ENCODE measurements at places on chromosomes 12 and 14.

GRCh38 chr14:90061685-90062126 is at the start of gene KCNK13:
Gene KCNK13, plus strand, starts transcription at chr14:90061994. Its CDS starts 212 bp downstream, at chr14:90062206.
- DNase-seq = no peak

GRCh38 chr12:92145481-92145730 is 240 bp downstream of the BTG1 start:
- no peak for DNase-seq

- DNase-seq = no peak
Observed at GRCh38 chr12:97301576-97301975, 161.0 kb upstream of the RMST start.

DNA sequence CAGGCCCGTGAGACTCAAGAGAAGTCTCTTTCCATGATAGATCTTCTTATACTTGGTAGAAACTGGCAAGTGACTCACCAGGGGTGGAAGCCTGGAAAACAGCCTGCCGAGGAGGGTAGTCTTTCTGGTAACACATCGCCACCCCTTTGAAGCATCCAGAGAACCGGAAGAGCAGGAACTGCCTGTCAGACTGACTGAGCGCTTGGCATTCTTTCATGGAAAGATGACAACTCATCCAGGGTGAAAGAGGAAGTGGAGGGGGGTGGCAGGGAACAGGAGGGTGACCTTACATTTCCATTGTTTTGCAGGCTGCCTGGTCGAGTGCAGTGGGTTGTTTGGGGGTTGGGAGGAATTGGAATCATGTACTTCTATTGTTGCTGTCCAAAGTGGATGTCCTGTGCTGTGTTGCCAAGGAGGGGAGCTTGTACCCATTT is 34.5 kb downstream of the PRKCH start:
- DNase-seq = no peak

- no peak for DNase-seq
Observed at GRCh38 chr14:21267431-21267845, 1.8 kb downstream of the HNRNPC start.

DNA sequence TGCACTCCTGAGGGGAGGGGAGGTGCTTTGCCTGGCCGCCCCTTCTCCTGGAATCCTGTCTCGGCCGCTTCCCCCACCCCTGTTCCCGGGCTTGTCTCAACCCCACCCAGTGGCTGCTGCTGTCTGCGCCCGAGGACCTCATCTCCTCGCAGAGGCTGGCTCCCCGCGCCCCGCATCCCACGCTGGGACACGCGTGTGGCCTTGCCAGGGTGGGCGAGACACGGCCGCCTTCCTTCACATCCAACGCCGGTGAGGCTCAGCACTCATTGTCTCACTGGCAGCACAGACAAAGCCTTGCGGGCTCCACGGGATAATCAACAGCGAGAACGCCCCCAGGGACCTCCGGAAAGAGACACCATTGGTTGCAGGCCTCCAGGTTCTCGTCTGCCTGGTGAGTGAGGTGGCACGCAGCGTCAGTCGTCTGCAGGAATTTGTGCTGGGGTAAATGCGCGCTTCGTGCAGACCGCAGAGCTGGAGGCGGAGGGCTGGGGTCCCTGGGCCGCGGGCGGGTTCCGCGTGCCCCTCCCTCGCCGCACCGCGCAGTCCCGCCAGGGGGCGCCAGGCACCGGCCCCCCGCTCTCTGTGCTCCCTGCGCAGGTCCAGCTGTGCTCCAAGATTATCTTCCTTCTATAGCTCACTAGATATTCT is 26.8 kb downstream of the CCDC177 start:
- DNase-seq = no peak
